GM23338 (cell line): ENCODE measurements at places on chromosomes 3 and 15. TPM values are rescaled to one million over a fixed set of nuclear protein-coding genes. Genes with fewer than 3 reads are reported as not detected.
A peak's percentile ranks its signal among the peaks of the same experiment; 100 is the strongest.

GREM1 gene
- total RNA-seq, result 0.12 and 1.0 TPM in 2 replicates

PHLDB2 gene
- 33.7 and 35.3 TPM in 2 replicates for total RNA-seq

PLCH1 gene
- 24.4 and 25.3 TPM in 2 replicates for total RNA-seq

GRCh38 chr3:14133876-14134275 lies 9.0 kb downstream of the TMEM43 start:
- no peak for DNase-seq

DNA sequence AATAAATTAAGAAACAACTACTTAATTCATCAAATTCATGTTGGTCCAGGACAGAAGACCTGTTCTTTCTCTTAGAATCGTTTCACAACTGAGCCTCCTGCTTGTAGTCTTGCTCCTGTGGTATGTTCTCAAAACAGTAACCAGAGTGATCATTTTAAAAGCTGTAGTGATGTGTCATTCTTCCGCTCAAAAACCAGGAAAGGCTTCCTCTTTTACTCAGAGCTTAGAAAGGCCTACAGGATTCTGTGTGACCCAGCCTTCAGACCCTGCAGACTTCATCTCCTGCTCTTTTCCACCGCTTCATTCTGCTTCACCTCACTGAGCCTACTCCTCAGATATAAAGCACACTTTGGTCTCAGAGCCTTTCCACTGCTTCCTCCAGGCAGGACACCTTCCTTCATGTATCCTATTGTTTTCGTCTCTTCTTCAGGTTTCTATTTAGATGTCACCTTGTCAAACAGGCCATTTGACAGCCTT lies 22.7 kb downstream of the ST6GAL1 start:
- no peak for DNase-seq

GRCh38 chr3:111068574-111068973 lies 3.0 kb upstream of the NECTIN3 start:
- no peak for DNase-seq

DNA sequence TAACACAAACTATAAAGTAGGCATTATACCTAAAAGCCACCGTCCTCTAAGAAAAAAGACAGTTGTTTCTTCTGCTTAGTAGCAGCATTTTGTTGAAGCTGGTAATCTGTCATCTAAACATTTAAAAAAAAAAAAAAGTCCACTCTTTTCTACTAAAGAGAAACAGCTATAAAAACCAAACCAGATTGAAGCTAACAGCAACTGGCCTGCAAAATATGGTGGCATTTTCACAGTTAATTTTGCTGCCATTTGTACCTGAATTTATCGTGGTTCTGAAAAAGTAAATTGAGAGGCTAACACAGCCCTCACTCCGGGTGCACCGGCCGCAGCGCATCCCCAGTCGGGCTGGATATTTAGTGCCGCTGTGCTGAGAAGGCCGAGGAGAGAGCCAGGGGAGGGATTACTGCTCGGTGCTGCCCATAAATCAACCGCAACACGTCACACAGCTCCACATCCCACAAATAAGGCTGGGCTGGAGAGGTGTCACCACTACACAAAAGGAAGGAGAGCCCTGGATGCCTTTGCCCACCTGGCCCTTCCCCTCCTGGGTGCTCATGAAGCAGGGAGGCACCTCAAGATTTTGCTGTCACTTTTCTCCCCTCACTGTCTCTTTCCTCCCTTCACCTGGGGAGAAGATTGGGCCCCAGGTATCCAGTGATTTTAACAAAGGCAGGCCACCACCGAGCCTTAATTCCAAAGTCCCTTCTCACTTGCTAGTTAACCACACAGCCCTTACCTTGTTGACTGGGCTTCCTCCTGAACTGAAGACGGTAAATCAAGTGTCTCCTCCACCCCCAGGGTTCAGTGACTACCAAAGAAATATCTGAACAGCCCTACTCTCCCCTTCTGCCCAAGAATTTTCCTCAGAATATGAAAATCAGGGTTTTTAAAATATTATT lies 44.4 kb downstream of the MECOM start:
- DNase-seq, result no peak

GRCh38 chr15:65286069-65286703 lies 497 bp downstream of the PARP16 start:
- DNase-seq, result peak; percentile 76
